ENCODE measurements at places on chromosomes 4 and X.

DNA sequence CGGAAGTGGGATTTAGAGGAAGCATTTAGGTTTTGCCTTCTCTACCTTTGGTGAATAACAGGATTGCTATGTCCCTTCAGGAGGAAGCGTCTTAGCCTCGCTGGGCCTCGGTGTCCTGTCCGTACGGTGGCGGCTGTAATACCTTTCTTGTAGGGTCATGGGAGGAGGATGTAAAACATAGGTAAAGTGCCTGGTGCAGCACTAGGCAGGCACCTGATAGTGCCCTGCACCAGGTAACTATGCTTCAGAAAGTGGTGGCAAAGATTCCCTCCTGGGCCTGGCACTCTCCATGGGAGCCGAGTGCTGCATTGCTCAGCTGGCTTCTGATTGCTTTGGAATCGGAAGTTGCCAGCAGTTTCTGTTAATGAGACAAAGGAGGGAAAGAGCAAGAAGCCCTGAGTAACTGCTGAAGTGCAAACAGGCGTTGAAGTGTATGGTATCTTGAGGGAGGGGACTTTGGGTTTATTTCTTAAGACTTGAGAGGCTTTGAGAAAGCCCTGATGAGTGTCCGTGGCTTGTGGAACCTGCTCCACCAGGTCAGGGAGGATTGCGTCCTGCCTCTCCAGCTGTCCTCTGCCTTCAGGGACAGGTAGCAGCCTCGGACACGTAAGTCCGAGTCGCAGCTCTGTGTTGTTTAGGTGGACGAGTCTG lies 45.8 kb downstream of the TBC1D14 start:
- peaks cover 3% of the 10 kb centered on the region for H3K4me1 ChIP-seq
- DNase-seq, result no peak
- no peak overlapping the region for H3K27ac ChIP-seq
- H3K4me3 ChIP-seq, result no peak overlapping the region
- no peaks in the 10 kb centered on the region for H3K27me3 ChIP-seq

DNA sequence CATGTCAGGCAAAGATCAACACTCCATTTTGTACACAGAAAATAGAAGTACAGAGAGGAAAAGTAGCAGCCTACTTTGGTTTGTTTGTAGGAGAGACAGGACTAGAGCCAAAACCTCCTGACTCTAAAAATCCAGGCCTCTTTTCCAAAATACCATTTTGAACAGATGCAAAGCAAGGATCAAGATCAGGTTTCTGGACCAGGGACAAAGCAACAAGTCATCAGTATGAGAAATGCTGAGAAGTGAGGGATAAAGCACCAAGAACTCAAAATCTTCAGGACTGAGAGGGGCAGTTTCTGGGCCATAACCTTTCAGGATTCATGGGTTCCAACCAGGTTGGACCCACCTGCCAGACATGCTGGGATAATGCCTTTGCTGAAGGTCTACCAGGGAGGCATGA lies 36.6 kb upstream of the MBTPS2 start:
- DNase-seq, result no peak
- H3K4me1 ChIP-seq, result no peaks in the 10 kb centered on the region
- no peak overlapping the region for H3K27ac ChIP-seq
- H3K36me3 ChIP-seq, result no peaks in the 10 kb centered on the region
- no peaks in the 10 kb centered on the region for H3K27me3 ChIP-seq

GRCh38 chr4:3202836-3203820 lies 45.8 kb upstream of the MSANTD1 start:
- DNase-seq, result peak; percentile 33
- H3K27me3 ChIP-seq, result no peaks in the 10 kb centered on the region
- peaks cover 2% of the 10 kb centered on the region for H3K4me1 ChIP-seq
- H3K27ac ChIP-seq, result no peak overlapping the region
- H3K36me3 ChIP-seq, result no peaks in the 10 kb centered on the region
- H3K4me3 ChIP-seq, result no peak overlapping the region

DNA sequence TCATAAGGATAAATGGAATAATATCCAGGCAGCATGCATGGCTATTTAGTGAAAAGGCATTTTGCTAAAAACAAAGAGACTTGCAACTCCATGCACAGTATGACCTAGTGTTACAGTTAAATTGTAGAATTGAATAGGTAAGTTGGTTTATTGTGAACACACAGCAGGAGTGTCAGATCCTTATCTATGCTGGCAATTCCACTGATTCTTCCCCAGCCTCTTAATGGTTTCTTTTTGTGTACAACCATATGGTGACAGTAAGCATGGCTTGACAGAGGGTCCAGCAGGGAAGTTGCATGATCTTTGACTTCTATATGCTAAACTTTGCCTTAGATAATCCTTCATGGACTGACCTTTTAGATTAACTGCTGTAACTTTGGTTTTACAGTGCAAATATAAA lies 936.6 kb upstream of the EPHA5 start:
- no peak overlapping the region for H3K4me3 ChIP-seq
- no peak overlapping the region for H3K27ac ChIP-seq
- no peak for DNase-seq
- no peaks in the 10 kb centered on the region for H3K36me3 ChIP-seq

DNA sequence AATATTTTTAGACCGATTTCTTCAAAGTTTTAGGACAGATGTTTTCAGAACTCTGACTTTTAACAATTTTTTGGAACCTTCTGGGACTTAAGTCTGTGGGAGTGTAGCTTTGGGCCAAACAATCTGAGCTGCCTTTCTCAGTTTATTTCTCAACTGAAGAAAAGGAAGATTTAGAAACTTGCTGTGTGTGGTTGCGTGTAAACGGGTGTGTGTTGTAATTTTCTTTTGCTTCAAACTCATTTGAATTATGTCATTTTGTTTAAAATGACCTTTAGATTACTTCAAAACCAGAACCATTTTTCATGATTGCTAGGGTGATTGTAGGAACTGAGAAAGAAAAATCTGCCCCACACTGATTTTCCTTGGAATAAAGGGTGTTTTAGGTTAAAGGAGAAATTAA lies 577.7 kb upstream of the GALNTL6 start:
- no peak overlapping the region for H3K4me3 ChIP-seq
- H3K27ac ChIP-seq, result no peak overlapping the region
- no peaks in the 10 kb centered on the region for H3K27me3 ChIP-seq
- H3K36me3 ChIP-seq, result no peaks in the 10 kb centered on the region

DNA sequence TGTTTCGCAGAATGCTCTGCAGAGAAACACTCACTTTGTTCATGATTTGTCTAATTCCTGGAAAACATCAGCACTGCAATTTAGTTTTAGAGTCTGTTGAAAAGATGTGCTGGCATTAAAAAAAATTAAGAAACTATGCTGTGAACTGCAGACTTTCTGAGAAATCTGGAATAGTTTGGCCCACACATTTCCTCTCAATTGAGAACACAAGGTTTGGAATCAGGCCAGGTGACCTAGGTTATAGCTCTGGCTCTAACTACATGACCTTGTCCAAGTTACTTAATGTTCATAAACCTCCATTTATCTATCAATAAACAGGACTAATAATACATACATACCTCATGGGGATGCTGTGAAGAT lies 61.4 kb upstream of the ENPEP start:
- H3K4me3 ChIP-seq, result no peak overlapping the region
- no peaks in the 10 kb centered on the region for H3K4me1 ChIP-seq
- no peaks in the 10 kb centered on the region for H3K36me3 ChIP-seq
- H3K27ac ChIP-seq, result no peak overlapping the region
- no peak for DNase-seq

DNA sequence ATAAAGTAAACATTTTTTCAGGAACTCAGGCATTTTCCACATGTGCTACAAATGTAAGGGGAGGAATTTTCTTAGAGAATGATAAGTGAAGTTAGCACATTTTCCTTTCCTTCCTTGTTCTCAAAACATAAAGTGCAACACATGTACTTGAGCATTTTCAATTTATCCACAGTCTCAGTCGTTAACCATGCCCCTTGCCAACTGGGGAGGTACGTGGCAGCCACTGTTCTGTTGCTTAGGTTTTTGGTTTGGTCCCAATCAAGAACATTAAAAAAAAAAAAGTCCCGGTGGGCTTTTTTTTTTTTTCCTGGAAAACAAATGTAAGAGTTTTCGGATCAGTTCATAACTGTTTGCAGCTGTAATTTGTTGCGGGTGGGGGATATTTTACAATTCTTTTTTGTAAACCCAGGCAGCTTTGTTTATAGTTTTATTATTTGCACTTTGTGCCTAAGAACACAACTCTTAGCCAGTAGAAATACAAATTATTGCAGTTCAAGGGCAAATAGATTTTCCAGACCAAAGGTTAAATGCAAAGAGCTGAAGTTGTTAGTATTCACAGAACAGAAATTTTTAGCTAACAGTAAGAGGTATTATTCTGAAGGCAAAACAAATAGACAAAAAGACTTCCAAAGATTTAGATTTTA lies 112.1 kb upstream of the NAP1L5 start:
- no peak overlapping the region for H3K4me3 ChIP-seq
- H3K36me3 ChIP-seq, result no peaks in the 10 kb centered on the region
- no peak overlapping the region for H3K27ac ChIP-seq
- no peaks in the 10 kb centered on the region for H3K27me3 ChIP-seq
- peaks cover 9% of the 10 kb centered on the region for H3K4me1 ChIP-seq
- DNase-seq, result peak; percentile 43

GRCh38 chr4:81356621-81357020 lies 115.1 kb downstream of the RASGEF1B start:
- H3K4me3 ChIP-seq, result no peak overlapping the region
- DNase-seq, result no peak
- H3K4me1 ChIP-seq, result no peaks in the 10 kb centered on the region
- no peaks in the 10 kb centered on the region for H3K36me3 ChIP-seq

DNA sequence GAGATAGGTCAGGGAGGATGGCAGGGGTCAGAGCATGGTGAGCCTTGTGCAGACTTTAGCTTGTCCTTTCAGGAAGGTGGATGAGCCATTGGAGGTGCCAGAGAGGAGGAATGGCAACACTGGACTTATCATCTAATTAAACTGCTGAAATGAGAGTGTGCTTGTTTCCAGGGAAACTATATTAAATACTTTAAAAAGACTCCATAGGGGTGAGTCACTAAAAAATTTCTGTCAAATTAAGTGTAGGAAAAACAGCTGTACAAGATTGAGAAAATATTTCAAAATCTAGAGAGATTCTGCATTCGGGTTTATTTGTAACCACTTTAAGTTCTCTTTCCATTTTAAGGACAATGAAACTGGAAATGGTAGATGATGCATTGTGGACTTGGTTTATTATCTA lies 11.4 kb downstream of the FRAS1 start:
- no peaks in the 10 kb centered on the region for H3K36me3 ChIP-seq
- no peak overlapping the region for H3K4me3 ChIP-seq
- H3K27ac ChIP-seq, result no peak overlapping the region
- no peaks in the 10 kb centered on the region for H3K27me3 ChIP-seq
- DNase-seq, result no peak

DNA sequence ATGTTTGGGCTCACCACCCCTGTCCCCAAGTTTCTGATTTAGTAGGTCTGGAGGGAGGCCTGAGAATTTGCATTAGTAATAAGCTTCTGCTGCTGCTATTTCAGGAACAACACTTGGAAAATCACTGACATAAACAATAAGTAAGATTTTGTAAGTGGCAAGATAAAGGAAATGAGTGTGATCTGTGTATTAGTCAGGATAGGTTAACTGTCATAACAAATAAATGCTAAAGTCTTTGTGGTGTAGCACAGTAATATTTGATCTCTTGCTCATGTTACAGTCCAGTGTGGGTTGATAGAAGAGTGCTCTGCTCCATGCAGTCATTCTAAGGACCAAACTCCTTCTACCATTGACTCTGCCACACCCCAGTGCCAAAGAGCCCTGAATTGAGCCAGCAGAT lies 67.0 kb downstream of the NHS start:
- no peaks in the 10 kb centered on the region for H3K27me3 ChIP-seq
- peaks cover 7% of the 10 kb centered on the region for H3K4me1 ChIP-seq
- no peak for DNase-seq
- H3K4me3 ChIP-seq, result no peak overlapping the region

GRCh38 chrX:46262304-46262703 lies 282.9 kb downstream of the ZNF674 start:
- H3K27me3 ChIP-seq, result no peaks in the 10 kb centered on the region
- H3K4me3 ChIP-seq, result no peak overlapping the region

- no peaks in the 10 kb centered on the region for H3K4me1 ChIP-seq
- H3K36me3 ChIP-seq, result no peaks in the 10 kb centered on the region
- H3K27me3 ChIP-seq, result no peaks in the 10 kb centered on the region
- no peak for DNase-seq
- H3K27ac ChIP-seq, result no peak overlapping the region
- H3K4me3 ChIP-seq, result no peak overlapping the region
Observed at GRCh38 chrX:15043538-15043937, 170.3 kb downstream of the MOSPD2 start.

GRCh38 chr4:58301376-58301999 lies 1191.3 kb upstream of the IGFBP7 start:
- peaks cover 3% of the 10 kb centered on the region for H3K4me1 ChIP-seq
- H3K36me3 ChIP-seq, result no peaks in the 10 kb centered on the region
- DNase-seq, result no peak
- H3K27ac ChIP-seq, result peak overlapping the region; percentile 29
- H3K4me3 ChIP-seq, result no peak overlapping the region

DNA sequence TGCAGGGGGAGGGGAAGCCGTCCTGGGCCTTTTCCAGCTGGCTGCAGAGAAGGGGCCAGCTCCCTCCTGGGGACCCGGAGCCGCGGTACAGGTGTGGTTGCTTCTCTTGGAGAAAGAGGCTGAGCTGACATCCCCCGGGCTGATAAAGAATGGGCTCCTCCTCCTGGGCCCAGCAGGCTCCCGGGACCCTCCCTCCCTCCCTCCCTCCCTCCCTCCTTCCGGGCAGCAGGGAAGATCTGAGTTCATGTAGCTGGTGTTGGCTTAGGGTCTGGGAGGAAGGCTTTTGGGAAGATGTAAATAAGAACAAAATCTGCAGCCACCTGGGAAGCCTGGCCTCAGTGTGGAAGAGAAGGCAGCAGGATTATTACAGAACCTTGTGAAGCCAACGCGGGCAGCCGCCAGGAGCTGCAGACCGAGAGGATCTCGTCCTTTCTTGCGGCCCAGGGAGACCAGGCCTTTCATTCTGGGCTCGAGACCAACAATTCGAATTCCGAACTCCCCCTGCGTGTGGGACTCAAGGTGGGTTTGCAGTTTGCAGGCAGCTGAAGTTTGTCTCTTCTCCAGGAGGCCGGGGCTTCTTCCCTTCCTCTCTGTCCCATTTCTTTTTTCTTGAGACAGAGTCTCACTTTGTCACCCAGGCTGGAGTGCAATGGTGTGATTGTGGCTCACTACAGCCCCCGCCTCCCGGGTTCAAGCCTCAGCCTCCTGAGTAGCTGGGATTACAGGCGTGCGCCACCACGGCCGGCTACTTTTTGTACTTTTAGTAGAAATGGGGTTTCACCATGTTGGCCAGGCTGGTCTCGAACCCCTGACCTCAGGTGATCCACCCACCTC lies at the start of gene PLCXD1:
Gene PLCXD1, plus strand, starts transcription at position 216 of the 834 bp plus-strand sequence. CDS start 2,807 bp downstream, outside the sequence.
- H3K27ac ChIP-seq, result no peak within 1 kb of the TSS
- H3K4me1 ChIP-seq, result no peaks in the 10 kb centered on the region
- no peaks in the 10 kb centered on the region for H3K27me3 ChIP-seq
- DNase-seq, result peak; percentile 57

- no peak overlapping the region for H3K27ac ChIP-seq
- no peaks in the 10 kb centered on the region for H3K27me3 ChIP-seq
- no peak overlapping the region for H3K4me3 ChIP-seq
- no peak for DNase-seq
- H3K36me3 ChIP-seq, result no peaks in the 10 kb centered on the region
- H3K4me1 ChIP-seq, result peaks cover 5% of the 10 kb centered on the region
Observed at GRCh38 chr4:151676301-151676700, 84.5 kb downstream of the GATB start.

- no peaks in the 10 kb centered on the region for H3K36me3 ChIP-seq
- no peak overlapping the region for H3K27ac ChIP-seq
- peaks cover 7% of the 10 kb centered on the region for H3K4me1 ChIP-seq
- H3K27me3 ChIP-seq, result no peaks in the 10 kb centered on the region
- no peak overlapping the region for H3K4me3 ChIP-seq
- no peak for DNase-seq
Observed at GRCh38 chr4:26885912-26886274, 25.3 kb downstream of the STIM2 start.
